ENCODE measurements at places on chromosomes 11 and 22. TPM values are rescaled to one million over a fixed set of nuclear protein-coding genes. Genes with fewer than 3 reads are reported as not detected.

The GSTT2 gene
- total RNA-seq, result not detected

The KLHDC7B gene
- total RNA-seq, result 6.5 TPM

The SMDT1 gene
- total RNA-seq, result 41.6 TPM

The FGF4 gene
- total RNA-seq, result not detected

Measured in natural killer cell treated with Interleukin-12 subunit alpha and Interleukin-12 subunit beta and Interleukin-15 and Interleukin-18, amount 100 ng/mL, for 72 hours (primary cell).